ENCODE measurements at places on chromosomes 13 and 19. TPM values are rescaled to one million over a fixed set of nuclear protein-coding genes. Genes with fewer than 3 reads are reported as not detected.

POU2F2 gene
- total RNA-seq, result 0.47 TPM

LNX2 gene
- total RNA-seq, result 3.4 TPM

PEG3 gene
- total RNA-seq, result not detected

GIPR gene
- 1.7 TPM for total RNA-seq

Measured in A549 treated with CORT108297 at 1 μM for 4 hours (cell line).